ENCODE measurements at places on chromosomes 13 and 19.

- no peak for DNase-seq
These were observed 51.7 kb downstream of the TNFSF11 start for GRCh38 chr13:42625611-42626010.

DNA sequence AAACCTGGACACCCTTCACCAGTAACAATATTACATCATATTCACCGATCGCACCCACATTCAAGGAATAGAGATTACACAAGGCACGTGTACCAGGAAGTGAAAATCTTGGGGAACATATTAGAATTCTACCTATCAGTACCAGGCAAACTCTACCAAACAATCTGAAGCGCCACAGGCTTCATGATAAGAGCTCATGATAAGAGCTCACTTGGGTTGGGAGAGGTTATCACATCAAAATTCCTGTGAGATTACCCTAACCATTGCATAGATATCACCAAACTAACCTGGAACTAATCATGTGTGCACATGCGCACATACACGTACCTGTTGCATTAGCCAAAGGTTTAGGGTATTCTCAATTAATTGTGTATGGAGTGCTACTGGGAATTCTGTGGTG, 1861.3 kb downstream of the PCDH9 start:
- no peak for DNase-seq

GRCh38 chr19:10228393-10228792, 2.7 kb downstream of the S1PR2 start:
- DNase-seq = no peak

GRCh38 chr13:111907341-111907880, 159.5 kb upstream of the SOX1 start:
- DNase-seq = no peak

- DNase-seq = no peak
These were observed 20.6 kb downstream of the PEPD start for GRCh38 chr19:33500991-33501390.

GRCh38 chr13:31191748-31192147, 8.0 kb upstream of the B3GLCT start:
- no peak for DNase-seq

- no peak for DNase-seq
These were observed 23.4 kb upstream of the TCF3 start for GRCh38 chr19:1675633-1676350.

- DNase-seq = no peak
These were observed 139.4 kb upstream of the KLF12 start for GRCh38 chr13:74273581-74273980.

DNA sequence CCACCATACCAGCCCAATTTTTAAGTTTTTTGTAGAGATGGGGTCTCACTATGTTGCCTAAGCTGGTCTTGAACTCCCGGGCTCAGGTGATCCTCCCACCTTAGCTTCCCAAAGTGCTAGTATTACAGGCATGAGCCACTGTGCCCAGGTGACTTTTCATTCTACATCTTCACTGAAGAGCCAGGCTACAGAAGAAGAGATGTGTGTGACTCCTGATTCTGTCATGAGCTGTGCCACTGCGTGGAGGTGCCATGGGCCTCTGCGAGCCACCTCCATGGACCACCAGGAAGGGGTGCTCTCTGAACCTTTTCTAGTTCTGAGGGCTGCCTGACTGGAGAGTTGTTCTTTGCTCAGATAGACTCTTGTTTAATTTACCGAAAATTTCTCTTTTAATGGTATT, 56.6 kb upstream of the RANBP3 start:
- DNase-seq = no peak
